ENCODE measurements at places on chromosomes 13 and 19.

DNA sequence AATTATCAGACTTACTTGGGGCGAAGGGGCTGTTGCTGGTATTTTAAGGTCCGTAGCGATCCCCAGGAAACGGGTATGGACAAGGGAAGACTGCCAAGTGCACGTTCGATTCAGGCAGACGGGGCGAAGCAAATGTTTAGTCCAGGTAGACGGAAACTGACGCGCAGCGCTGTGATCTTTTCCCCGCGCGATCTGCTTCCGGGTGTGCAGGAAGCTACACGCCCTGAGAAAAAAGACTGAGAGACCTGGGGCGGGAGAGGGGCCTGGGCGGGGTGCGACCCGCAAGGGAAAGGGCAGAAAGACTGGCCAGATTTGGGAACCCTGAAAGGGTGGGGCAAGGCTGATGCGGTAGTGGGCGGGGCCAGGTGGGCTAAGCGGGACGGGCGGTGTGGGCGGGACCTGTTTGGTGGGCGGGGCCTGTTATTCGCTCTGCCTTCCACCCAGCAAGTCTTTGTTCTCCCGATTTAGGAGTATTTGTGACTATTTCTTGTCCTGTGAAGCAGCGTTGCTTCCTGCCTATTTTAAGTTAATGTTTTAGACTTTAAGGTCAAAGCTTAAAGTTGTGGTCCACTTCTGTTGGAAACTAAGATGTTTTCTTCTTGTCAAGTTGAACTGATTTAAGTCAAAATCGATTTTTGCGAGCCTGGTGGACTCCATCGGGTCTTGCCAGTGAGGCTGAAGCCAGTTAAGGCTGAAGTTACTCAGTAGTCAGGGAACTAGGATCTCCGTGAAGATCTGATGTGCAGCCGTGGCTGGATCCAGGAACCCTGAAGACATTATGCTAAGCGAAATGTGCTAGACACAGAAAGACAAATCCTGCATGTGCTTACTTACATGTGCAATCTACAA is at the start of gene ZNF836:
ZNF836 (minus strand) TSS at position 301 of the 849 bp plus-strand sequence. CDS start 3,549 bp downstream, outside the sequence.
- DNase-seq: peak; percentile 84

- no peak for DNase-seq
Measured at GRCh38 chr13:75417656-75418055, 64.3 kb downstream of the TBC1D4 start.

DNA sequence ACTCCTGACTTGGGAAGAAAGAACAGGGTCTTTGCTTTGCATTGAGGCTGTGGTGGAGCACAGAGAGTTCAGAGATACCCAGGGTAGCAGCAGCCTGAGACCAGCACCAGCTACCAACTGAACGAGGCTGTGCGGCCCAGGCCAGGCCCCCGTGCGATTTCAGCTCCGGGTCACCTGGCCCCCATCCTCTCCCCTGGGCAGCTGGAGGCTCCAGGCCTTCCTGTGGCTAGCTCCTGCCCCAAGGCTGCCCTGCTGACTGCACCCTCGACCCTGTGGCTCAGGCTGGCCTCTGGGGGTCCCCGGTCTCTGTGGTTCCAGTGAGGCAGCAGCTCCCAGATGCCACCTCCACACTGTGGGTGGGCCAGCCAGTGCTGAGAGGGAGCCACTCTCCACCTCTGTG is 52.8 kb downstream of the MCF2L start:
- no peak for DNase-seq

GRCh38 chr13:38784036-38784880 is 97.4 kb downstream of the FREM2 start:
- DNase-seq: no peak

DNA sequence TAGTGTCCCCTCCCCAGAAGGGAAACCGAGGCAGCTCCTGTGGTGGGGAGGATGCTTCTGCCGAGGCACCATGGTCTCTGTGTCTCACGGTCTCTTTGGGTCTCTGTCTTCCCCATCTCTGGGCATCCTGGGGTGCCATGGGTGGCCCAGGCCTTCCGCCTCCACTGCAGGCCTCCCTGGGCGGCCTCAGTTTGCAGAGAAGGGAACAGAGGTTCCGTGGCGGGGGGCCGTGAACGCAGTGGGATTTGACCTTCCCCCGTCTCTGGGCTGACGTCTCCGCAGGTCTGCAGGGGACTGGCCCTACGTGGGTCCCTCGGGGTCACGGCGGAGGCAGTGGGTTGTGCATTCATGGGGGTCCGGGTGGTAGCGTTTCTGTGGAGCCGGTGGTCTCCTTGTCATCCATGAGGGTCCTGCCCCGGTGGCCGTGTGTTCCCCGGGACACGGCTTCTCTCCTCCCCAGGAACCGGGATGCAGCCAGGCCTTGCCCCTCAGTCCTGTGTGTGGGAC is 4.6 kb downstream of the EFNA2 start:
- no peak for DNase-seq

DNA sequence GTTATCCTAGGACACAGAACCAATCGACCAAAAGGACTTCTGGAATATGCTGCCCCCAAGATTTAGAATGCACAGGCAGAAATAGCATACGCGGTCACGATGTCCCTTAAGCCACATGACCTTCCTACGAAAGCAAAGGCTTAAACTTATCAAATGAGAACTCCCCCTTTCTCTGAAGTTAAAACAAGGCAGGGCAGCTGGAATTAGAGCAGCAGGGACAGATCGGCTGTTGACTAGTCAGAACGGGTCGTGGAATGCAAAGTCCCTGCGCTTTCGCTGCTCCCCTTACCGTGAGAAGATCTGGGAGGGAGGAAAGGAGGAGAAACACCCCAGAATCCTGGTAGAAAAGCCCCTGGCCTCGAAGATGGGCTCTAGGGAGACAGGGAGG is 799 bp upstream of the USPL1 start:
- peak; percentile 22 for DNase-seq

DNA sequence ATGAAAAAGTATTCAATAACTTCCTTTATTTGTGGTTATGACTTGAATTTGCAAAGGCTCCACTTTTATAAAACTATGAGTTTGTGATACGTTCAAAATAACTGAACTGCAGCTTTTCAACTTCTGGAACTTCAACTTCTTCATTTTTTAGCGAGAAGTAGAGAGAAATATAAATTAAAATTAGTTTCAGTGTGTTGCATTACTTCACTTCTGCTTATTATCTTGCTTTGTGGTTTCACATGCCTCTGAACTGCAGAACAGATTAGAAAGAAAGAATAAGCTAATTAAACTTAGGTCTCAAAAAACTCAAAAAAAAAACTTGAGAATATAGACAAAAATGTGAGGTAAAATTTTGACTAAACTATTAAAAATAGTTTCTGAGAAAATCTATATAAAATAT is 1073.4 kb downstream of the PCDH17 start:
- DNase-seq: no peak

DNA sequence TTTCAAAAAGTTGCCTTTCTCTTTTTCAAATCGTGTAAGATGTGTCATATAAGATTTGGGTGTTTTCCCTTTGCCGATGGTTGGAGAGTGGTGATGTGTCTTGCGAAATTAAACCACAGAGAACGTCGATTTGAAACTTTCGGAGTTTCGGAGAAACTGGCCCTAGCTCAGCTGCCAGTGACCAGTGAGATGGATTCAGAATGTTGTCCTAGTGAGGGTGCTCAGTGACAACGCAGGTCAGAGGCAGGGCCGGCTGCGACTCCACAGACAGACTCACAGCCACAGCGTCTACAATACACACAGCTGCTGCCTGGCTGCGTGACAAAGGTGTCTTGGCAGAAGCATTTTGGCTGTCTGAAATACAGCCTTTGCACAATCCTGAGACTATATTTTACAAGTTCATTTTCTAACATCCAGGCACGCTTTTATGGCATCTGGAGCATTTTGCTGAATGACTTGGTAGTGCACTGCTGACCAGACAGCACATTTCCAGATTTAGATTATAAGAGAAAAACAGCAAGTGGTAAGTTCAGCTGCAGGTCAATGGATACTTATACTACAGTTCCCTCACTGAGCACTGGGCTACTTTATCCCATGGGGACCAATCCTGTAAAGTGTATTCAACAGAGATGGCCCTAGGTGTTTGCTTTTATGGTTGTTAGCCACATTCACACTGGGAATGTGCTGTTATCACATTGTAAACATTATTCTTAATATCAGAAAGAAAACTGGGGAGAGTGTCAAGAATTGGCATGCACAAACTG is 207.5 kb downstream of the KCNRG start:
- DNase-seq: no peak

- DNase-seq: no peak
Measured at GRCh38 chr13:93726173-93726957, 499.8 kb downstream of the GPC6 start.

GRCh38 chr19:19816679-19817078 is 4.9 kb downstream of the ZNF506 start:
- no peak for DNase-seq

DNA sequence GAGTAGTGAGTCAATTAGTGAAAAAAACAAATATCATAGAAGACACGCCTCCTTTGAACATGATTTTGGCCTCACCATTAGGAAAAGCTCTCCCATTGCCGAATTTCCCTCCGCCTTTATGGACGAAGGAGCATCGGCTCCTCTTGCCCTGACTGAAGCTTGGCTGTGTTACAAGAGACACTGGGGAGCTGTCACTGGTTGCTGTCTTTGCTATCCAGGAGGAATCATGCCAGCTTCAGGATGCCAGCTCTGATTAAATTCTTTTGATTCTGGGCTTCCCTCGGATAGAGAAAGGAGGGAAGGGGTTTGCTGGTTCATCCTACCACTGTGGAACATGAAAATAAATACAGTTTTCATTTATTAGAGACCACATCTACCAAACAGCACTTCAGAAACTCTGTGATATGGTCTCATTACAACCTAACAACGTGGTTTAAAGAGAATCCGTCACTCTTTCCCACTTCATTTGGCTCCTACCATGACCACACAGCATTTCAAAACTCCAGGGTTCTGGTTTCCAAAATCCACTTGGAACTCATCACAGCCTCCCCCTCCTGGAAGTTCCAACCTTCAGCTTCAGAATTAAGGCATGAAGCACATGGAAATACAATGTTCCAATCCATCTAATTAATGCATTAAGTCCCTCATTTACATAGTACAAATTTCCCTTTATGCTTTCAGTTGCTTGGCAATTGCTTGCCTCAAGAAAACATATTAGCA is 446.0 kb downstream of the EFNB2 start:
- no peak for DNase-seq

- no peak for DNase-seq
Measured at GRCh38 chr13:106467427-106468122, 67.9 kb downstream of the EFNB2 start.

DNA sequence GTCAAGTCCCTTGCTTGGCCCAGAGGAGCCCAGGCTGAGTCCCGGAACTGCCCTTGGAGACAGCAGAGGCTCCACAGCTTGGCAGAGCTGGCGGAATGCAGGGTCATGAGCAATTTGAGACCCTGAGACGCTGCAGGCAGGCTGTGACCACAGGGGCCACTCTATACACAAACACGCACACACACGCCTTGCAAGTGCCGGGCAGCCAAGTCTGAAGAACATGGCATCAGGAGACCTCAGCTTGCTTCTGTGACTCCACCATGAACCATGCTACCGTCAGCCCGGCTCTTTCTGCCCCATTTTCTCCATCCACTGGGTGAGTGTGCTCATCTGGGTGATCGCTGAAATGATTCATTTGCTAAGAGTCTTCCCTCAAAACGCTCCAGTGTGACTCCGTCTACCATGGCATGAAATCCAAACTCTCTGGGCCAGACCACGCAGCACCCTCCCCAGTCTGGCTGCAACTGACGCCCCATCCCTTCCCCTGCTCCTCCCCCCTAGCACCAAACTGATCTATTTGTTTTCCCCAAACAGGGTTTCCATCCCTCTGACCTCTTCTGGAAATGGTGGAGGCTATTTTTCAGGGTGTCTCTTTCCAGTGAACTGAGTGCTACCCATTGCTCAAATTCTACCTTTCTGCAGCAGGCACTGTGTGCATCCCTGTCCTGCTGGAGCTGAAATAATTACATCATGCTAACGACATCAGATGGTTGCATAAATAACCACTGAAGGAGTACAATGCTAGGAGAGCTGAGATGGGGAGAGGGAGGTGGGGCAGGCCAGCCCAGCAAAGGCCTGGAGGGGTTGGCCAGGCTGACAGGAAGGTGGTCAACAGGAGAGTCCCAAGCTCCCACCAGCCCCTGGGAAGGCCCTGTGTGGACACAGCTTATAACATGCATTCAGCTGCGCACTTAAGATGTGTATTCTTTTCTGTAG is 3.1 kb downstream of the CARS2 start:
- no peak for DNase-seq

- no peak for DNase-seq
Measured at GRCh38 chr13:113862931-113863523, 849 bp downstream of the GAS6 start.

DNA sequence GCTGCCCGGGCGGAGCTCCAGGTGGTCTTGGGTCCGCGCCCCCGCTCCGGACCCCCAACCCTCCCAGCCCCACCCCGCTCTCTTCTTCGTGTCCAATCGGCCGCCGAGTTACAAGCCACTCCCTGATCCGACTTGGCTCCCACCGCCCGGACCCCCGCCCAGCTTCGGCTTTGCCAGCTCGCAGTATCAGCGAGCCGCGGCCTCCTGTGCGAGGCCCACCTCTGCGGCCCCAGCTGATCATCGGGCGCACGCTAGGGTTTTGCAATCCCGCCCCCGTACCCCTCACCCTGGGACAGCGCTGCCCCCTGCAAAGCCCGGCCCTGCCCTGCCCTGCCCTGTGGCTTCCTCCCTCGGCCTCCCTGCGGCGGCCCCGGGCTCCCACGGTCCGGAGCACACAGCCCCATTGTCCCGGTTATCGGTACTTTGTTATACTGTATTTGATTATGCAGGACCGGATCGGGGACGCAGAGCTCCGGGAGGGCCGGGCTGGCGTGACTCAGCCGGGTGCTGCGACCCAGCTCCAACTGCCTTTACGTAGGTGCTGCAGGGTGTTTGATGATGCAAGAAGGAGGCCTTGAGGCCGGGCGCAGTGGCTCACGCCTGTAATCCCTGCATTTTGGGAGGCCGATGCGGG is 598 bp upstream of the LPAR2 start:
- DNase-seq: no peak

DNA sequence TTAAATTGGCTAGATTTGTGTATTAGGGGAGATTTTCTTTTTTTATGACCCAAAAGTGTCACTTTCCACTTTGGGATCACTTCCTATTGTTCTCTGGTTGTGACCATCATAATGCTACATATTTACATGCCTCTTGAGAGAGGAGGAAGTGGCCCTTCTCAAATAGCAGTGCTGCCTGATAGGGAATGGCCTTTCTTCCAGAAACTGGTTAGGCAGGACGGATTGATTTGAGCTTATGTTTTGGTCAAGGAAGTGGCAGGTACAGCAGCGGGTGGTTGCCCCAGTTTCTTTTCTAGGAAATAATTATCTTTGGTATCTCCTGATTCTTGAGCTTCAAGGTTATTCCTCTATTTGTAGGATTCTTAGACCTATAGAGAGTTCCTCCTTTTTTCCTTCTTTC is 21.9 kb upstream of the WTIP start:
- DNase-seq: no peak

DNA sequence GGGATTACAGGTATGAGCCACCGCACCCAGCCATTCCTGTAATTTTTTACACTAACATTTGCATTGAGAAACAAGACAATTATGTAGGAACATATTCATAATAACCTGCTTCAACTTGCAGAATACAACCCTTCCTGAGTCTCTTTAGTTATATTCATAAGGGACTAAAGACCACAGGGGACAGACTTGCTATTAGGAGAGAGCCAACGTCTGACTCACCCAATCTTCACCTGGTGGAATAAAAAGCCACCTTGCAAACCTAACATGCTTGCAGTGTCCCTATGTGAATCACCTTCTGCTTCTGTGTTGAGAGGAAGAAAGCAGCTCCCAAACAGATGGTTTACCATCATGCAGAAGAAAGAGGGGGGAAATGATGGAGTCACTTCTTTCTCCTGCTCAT is 456.1 kb downstream of the PCDH9 start:
- no peak for DNase-seq

GRCh38 chr19:16340654-16341053 is 16.0 kb downstream of the KLF2 start:
- no peak for DNase-seq

GRCh38 chr19:56637976-56638555 is 4.9 kb upstream of the SMIM17 start:
- DNase-seq: no peak
